Effector CD8-positive, alpha-beta T cell (primary cell): ENCODE measurements at places on chromosomes 1 and 21.

- DNase-seq = no peak
Observed at GRCh38 chr1:10965546-10966226, 46.8 kb upstream of the TARDBP start.

DNA sequence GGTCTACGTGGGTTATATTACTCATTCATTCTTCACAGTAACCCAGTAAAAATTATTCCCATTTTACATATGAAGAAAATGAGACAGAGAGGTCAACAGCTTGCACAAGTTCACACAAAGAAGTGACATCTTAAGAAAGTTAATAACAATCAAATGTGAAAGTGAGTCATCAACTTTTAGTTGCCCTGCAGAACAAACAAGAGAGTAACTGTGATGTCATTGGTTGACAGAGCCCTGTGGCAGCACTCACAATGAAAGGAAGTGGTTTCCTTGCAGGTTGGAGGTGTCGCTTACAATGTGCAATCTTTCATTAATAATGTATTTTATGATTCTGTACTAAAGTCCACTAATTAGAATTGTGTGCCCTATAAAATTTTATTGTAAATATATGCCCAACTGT, 369.6 kb downstream of the RYR2 start:
- DNase-seq = no peak

GRCh38 chr1:105416261-105416660, 1640.2 kb upstream of the PRMT6 start:
- DNase-seq = no peak

DNA sequence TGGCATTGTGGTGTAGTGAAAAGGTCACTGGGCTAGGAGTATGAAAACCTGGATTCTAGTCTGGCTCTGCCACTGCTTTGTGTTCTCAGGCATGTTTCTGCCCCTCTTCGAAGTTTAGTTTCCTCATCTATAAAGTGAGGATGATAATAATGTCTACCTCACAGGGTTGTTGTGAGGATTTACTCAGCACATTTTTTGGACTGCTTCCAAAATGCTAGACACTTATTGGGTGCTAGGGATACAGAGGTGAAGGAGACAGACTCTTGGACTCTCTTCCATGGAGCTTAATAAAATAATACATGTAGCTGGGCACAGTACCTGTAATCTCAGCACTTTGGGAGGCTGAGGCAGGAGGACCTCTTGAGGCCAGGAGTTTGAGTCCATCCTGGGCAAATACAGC, 3.6 kb downstream of the KIF2C start:
- DNase-seq = no peak

- no peak for DNase-seq
Observed at GRCh38 chr1:178964469-178965330, 61.0 kb upstream of the FAM20B start.
